Stimulated activated CD8-positive, alpha-beta memory T cell treated with anti-CD3 and anti-CD28 coated beads, Interleukin-15, amount 100 ng/mL, for 48 hours (primary cell): ENCODE measurements at places on chromosomes 2 and 18.

GRCh38 chr2:238868616-238869292, 20.9 kb downstream of the TWIST2 start:
- DNase-seq, result no peak

DNA sequence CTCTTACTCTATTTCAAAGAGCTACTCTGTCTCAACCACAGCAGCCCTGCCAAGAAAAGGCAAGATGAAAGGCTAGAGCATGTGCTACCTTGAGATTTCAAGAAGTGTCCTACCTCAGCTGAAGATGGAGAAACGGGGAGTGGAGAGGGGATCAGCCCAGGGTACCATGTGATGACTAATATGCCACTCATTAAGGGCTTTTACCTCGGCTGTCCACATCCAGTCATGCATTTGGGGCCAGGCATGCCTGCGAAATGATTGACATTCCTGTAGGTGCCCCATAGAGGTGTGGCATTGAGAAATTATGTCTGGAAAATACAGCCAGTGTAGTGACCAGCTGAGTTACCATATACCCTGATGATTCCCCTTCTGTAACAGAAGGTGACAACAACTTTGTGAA, 96.1 kb downstream of the NRP2 start:
- no peak for DNase-seq

DNA sequence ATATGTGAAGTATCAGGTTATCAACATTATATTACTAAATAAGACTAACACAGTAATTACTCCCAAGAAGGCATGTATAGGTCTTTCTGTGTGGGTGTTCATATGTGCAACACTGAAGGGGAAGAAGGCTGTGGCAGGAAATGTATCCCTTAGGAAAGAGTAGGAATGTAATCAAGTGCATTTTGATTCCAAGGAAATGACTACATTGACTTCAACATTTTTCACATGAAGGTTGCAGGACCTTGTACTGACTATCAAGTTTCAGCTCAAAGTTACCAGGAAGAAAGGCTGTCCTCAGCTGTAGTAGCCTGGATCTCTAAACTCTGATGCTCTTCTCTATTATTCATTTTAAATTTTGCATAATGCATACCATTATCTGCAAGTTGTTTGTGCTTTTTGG, 680.8 kb downstream of the NYAP2 start:
- DNase-seq, result no peak

GRCh38 chr18:21757833-21758232, 17.2 kb downstream of the MIB1 start:
- no peak for DNase-seq

DNA sequence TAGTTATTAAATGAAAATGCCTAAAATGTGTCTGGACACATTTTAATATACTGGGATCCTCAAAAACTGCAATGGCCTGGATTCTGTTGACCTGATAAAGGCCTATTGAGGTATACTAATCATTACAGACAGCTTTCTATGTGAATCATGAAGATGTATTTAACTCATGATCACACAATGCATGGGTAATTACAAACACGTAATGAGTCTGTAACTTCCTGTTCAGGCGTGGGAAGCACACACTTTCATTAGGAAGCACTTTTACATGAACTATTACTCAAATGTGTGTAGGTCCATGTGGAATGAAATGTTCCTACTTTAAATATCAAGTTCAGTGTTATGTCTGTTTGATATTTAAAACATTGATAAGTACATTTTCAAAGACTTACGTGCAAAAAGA, 108.7 kb downstream of the NCKAP5 start:
- no peak for DNase-seq

DNA sequence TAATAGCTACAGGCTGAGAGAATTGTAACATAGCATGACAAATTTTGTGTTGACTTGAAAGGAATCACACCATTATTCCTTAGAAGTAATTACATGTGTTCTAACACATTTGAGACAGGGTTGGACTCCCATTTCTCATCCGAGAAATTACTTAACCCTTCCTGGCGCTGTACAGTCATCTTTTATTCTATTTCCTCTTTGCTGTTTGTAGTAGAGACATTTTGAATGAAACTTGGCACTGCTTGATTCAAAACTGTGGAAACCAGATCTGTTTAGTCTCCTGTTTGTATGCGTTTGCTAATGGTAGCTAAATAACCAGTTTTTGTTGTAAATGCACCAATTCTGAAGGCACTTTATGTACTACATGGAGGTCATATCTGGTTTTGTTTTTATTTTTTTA, 231.9 kb downstream of the ALPK2 start:
- no peak for DNase-seq

DNA sequence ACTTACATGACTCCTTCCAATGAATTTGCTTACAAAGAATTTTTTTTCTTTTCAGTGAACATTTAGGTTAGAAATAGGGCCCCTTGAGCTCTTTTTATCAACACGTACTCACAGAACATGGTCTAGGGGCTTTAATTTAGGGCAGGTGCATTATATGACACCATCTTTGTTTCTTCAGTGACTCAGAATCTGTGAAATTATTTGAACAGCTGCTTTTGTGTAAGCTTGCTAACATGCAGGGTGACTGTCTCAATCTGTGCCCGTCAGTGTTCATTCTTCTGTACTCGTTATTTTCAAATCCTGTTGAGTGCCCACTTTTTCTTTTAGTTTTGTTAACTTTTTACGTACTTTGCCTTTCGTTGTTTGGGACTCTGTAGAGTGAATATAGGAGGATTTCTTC, 52.8 kb upstream of the CABYR start:
- DNase-seq, result no peak

DNA sequence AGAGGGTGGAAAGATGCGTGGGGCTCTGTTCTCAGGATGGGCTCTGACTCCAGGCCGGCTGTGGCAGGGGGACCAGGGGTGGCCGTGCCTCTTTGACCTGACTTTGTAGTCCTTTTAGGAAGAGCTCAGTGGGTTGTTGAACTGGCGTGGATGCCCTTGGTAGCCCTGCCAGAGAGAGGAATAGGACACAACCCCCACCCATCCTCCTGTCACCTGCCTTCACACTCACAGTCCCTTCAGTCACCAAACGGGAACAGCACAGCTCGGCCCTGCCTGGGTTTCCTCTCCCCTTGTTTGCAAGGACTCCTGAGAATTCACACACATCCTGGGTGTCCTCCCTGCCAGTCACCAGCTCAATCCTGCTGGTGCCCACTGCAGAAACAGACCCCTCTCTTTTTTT, 20.1 kb upstream of the MRPL33 start:
- DNase-seq, result no peak

GRCh38 chr18:13463526-13464210, 245.1 kb downstream of the LDLRAD4 start:
- no peak for DNase-seq

DNA sequence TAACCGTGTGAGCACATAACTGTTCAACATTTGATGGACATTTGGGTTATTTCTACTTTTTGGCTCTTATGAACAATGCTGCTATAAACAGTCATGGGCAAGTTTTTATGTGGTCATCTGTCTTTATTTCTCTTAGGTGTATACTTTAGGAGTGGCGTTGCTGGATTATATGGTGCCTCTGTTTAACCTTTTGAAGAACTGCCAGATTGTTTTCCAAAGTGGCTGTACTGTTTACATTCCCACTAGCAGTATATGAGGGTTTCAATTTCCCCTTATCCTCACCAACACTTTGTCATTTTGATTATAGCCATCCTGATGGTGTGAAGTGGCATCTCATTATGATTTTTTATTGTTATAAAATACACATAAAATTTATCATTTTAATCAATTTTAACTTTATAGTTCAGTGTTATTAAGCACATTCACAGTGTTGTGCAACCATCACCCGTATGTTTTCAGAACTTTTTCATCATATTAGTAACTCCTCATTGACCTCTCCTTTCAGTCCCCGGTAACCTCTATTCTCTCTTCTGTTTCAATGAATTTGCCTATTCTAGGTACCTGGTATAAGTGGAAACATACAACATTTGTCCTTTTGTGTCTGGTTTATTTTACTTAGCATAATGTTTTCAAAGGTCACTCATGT, 55.4 kb downstream of the EML4 start:
- no peak for DNase-seq
